Lower lobe of right lung (tissue), 2 donors: ENCODE measurements at places on chromosomes 2 and 18. TPM values are rescaled to one million over a fixed set of nuclear protein-coding genes. Genes with fewer than 3 reads are reported as not detected.

Gene GAL3ST2
- total RNA-seq, result not detected

DNA sequence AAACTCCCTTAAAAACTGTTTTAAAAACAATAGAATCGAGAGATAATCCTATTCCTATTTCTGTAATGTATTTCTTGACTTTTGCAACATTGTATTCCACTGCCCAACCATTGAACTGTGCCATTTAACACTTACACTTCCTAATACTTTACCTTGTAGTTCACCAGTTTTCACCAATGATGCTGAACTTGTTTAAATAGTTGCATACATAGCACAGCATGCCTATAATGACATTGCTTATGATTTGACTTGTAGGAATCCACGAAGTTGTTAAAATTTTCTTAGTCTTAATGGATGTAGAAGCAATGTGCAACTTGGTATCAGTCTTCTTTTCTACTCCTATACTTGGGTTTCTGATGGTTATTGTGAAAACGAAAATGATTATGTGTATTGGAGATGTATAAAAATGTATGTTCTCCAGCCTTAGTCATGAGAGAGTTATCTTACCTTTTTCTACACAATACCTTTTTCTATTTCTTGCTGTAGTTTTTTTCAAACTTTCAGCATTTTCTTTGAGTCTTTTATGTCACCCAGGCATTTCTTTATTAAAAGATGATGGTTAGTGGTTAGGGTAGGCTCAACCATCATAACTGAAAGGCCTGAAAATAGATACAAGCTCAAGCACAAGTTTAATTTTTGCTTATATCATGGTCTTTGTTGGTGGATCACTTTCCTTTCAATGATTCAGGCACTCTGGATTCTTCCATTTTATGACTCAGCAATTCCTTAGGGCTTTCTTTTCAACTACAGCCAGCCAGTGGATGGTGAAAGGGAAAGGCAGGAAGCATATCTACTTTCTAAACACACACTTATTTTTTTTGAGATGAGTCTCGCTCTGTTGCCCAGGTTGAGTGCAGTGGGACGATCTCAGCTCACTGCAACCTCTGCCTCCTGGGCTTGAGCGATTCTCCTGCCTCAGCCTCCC lies 9.4 kb downstream of the GPD2 start:
- no peak for DNase-seq

DNA sequence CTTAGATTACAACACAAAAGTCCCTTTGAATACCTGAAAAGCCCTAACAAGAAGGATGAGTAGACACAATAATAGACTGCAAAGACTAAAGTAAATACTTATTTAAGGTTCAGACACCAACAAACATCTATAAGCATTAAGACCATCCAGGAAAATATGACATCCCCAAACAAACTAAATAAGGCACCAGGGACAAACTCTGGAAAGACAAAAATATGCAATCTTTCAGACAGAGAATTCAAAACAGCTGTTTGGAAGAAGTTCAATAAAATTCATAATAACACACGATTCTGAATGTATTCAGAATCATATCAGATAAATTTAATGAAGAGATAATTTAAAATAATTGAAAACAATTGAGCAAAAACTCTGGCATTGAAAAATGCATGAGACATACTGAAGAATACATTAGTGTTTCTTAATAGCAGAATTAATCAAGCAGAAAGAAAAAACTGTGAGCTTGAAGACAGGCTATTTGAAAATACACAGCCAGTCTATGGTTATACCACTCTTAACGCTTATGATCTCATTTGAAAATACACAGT lies 1388.8 kb downstream of the DSC3 start:
- DNase-seq, result no peak

DNA sequence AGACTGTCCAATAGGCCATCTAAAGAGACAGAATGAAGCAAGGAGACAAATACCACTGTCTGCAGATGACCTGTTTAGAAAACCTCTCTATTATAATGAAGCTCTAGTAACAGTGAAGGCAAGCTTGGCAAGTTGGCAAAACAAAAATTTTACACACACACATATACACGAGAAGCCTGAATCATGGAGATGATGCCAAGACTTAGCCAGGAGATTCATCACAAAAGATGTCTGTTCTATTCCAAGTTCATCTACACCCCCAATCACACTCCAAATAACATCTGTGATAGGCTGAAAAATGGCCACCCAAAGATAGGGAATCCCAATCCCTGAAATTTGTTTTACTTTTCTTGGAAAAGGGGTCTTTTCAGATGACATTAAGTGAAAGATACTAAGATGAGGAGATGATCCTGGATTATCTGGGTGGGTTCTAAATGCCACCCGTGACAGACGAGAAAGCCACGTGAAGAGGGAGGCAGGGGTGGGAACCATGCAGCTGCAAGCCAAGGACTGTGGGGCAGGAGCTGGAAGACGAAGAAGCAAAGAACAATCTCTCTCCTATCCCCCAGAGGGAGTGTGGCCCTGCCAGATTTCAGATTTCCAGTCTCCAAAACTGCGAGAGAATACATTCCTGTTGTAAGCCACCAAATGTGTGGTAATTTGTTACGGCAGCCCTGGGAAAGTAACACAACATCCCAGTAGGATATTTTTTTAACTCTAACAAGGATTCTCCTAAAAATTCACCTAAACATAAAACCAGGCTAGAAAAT lies 20.0 kb downstream of the HDLBP start:
- no peak for DNase-seq

DNA sequence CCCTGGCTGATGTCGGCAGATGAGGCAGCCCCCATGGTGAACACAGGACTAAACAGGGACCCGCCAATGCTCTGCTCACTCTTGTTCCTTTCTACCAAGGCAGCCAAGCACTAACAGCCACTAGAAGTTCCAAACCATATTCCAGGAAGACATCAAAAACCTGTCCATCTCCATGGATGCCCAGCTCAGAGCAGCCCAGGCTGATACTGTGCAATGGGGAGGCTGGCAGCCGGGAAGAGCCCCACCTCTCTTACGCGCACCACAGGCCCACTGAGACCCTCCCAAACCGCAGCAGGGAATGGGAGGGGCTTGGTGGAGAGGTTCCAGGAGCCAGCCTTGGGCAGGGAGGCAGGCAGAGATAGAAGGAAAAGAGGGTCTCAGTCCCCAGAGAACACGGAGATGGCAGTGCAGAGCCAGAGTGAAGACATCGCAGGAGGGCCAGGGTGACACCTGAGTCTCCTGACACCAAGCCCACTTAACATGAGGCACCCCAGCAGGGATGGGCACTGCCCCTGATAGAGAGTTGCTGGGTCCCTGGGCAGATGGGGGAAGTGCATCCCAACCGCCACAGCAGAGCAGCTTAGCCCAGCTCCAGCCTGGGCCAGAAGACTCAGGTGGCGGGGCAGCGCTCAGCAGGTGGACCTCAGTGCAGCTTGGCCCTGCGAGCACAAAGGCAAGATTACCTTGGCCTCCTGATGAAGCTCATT lies 3.4 kb downstream of the HS6ST1 start:
- DNase-seq, result peak; percentile 41

DNA sequence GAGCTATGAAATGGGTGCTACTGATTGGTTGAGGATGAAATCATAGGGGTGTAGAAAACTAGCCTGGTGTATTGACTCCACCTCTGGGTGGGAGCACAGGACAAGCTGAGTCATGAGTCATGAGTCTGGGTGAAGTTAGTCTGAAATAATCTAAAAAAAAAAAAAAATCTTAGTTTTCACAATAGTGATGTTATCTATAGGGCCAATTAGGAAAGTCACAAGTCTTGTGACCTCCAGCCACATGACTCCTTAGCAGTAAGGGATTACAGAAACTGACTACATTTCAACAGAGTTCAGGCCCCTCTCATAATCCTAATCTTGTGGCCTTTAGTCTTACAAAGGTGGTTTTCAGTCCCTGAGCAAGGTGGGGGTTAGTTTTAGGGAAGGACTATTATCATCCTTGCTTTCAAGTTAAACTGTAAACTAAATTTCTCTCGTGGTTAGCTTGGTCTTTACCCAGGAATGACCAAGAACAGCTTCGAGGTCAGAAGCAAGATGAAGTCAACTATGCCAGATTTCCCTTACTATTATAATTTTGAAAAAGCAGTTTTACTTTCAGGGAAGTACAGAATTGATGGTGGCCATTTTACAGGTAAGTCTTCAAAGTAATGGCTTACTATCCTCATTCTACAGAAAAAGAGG lies 338.0 kb upstream of the GYPC start:
- DNase-seq, result no peak

- DNase-seq, result no peak
These were observed 67.2 kb downstream of the REV1 start for GRCh38 chr2:99422599-99422998.

GRCh38 chr2:106261871-106262321 lies 67.8 kb upstream of the UXS1 start:
- no peak for DNase-seq

- DNase-seq, result no peak
These were observed 113.7 kb downstream of the B3GNT2 start for GRCh38 chr2:62309465-62310091.
